ENCODE measurements at places on chromosomes 7 and 10.

DNA sequence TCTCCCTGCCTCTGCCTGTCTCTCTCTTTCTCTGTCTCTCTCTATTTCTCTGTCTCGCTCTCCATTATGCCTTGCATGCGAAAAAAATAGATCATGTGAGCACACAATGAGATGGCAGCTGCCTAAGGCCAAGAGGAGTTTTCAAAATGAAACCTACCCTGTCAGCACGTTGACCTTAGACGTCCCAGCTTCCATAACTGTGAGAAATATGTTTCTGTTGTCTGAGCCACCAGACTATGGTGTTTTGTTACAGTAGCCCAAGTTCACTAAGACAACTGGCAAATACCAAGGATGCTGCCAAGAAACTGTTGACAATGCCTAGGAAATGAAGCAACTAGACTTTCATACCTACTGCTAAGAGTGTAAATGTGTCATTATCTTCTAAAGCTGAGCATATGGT lies 70.6 kb upstream of the PLXDC2 start:
- peak; percentile 21 for DNase-seq

GRCh38 chr10:119159332-119159731 lies 6.2 kb downstream of the SFXN4 start:
- DNase-seq = no peak

- DNase-seq = peak; percentile 97
Observed at GRCh38 chr7:150428671-150429451, 21.6 kb upstream of the GIMAP8 start.

- peak; percentile 98 for DNase-seq
Observed at GRCh38 chr7:132065193-132065988, 509.0 kb upstream of the PODXL start.

DNA sequence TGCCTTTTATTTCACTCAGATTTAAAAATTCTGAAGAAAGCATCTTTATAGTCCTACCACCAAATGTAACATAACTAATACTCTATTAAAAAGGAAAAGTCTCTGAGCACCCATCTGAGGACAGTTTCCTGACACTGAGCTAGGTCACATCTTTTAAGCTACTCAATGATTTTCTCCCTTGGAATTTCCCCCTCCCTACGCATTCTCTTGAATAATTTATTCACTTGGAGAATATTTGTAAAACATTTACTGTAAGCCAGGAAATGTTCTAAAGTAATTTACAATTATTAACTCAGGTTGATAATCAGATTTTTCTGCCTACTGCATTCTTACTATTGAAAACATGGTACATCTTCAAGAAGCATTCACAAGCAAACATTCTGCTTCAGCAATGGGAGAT lies 297.2 kb upstream of the VSTM2A start:
- no peak for DNase-seq
